ENCODE measurements at places on chromosomes 4 and X.

DNA sequence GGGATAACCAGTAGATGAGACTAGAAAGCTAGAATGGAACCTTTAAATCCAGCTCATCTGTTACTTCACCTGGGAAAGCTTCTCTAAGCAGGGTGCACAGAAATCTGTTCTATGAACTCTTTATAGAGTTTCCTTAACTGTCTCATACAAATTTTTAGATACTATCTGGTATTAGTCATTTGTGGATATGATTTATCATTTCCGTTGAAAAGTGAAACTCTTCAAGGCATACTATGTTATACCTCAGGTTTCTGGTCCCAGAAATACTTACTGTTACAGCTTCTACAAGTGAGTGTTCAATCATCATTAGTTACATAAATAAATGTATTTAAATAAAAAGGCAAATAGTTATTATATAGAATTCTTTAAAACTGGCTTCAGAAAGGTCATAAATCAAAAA, 298.3 kb upstream of the AGA start:
- DNase-seq: no peak

GRCh38 chr4:183860731-183861130, 44.4 kb upstream of the STOX2 start:
- DNase-seq: no peak

DNA sequence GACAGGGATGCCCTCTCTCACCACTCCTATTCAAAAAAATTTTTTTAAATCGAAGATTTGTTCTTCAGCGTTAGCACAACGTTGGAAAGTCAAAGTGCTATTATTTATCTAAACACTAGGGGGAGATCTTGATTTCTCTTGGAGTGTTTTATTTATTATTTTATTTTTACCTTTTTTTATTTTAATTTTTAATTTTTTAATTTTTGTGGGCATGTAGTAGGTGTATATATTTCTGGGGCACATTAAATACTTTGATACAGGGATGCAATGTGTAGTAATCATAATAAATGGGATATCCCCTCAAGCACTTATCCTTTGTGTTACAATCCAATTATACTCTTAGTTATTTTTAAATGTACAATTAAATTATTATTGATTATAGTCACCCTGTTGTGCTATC, 37.4 kb upstream of the SLC10A4 start:
- peak; percentile 26 for DNase-seq

- DNase-seq: no peak
These were observed 34.3 kb downstream of the GPC4 start for GRCh38 chrX:133380711-133381619.

GRCh38 chr4:115154826-115155225, 41.4 kb upstream of the NDST4 start:
- no peak for DNase-seq

- DNase-seq: no peak
These were observed 10.6 kb upstream of the IRAK1 start for GRCh38 chrX:154030266-154030665.

DNA sequence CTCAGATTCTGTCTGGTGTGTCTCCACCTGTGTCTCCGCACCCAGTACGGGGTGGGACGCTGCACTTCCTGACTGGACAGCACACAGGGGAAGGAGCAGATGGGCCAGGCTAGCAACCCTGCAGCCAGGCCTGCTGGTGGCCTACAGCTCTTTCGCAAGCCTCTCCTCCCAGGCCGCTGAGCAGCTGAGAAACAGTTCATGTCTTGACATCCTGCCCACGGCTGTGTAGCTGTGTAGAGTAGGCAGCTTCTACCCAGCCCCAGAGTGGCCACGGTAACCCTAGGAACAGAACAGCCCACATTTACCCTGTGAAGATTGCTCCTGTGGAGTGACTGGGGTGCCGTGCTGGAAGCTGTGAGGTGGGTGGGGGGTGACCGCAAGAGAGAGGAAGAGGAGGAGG, 38.9 kb downstream of the CCNQ start:
- DNase-seq: peak; percentile 62
